Common myeloid progenitor, CD34-positive (primary cell): ENCODE measurements at places on chromosomes 7 and 10.

- DNase-seq, result peak; percentile 66
These were observed 37.2 kb downstream of the PRSS2 start for GRCh38 chr7:142807855-142808460.

GRCh38 chr10:116988311-116988710, 16.7 kb downstream of the SHTN1 start:
- no peak for DNase-seq

- no peak for DNase-seq
These were observed 30.1 kb downstream of the KCND2 start for GRCh38 chr7:120303105-120303504.

- peak; percentile 99 for DNase-seq
These were observed at the start of gene RRP12 for GRCh38 chr10:97400665-97401454. TSS of gene RRP12 (minus strand) at chr10:97401340. CDS start at chr10:97401231, 109 bp downstream.
